ENCODE measurements at places on chromosomes 3 and 15.

DNA sequence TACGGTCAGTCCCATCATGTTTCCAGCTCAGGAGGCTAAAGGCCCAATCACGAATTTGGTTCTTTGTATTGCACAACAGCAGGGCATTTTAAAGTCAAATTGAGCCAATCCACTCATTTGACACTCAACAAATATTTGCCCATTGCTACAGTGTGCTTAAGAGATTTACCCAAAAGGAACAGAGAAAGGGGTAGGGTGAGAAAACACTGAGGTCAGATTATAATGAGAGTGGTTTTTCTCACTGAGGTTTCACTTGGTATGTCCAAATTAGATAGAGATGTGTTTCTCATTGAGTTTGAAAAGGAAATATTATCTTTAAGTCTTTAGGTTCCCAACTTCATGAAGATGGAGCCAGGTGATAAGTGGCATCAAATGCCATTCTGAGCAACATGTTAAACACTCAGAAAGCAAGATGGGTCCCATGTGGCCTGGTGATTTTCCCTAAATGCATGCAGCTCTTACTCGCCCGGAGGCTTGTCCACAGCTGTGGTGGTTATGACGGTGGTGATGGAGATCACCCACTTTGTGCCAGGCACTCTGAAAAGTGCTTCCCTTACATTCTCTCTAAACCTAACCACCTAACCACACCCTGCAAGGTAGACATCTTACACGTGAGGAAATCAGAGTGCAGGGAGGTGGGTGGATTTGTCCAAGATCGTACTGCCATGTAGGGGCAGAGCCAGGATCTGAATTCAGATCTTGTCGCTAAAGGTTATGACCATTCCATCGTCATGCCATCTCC, 31.2 kb upstream of the USP3 start:
- no peak for DNase-seq

DNA sequence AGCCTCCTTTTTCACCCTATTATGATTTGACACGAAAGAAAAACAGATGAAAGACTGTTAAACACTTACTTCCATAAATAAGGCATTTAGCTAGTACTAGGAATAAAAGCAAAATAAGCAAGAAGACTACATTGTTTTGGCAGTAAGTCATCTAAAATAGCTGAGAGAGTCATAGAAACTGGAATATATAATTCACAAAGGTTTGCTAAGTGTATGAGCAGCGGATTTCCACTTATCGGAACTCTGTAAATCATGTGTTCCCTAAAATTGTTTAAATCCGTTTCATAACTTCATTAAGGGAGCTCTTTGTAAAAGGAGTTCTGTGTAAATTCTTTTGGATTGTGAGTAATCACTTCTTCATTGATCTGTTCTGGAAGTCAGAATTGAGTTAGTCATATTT, 202.5 kb upstream of the CBLB start:
- DNase-seq = no peak

DNA sequence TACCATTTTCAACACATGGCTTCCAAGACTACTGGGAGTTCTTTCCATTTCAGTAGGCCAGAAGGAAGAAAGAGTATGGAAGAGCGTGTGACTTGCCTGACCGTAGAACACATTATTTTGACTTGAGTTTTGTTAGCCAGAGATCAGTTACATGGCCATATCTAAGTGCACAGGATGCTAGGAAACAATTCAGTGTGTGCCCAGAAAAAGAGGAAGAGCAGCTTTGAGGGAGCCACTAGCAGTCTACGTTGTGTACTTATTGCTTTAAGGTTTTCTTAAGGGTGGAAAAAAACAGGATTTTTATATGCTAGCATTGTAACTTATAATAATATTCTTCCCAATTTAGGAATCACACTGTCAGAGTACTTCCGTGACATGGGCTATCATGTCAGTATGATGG, 44.1 kb upstream of the GRAMD1C start:
- no peak for DNase-seq

DNA sequence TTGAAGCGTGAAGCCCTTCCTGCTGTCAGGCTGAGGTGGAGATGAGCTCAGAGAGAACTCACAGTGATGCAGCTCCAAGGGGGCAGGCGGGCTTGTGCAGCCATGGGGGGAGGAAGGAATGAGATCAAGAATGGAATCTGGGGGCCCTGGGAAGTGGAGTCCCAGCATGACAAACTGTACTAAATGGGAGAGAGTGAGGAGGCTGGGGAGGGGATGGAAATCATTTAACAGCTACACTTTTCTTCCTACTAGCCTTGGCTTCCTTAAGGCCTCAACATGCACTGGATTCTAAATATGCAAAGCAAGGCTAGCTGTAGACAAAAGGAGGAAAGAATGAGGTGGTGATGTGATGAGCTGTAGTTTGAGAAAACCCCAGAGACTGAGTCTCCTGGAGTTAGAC, 133.9 kb downstream of the EEFSEC start:
- DNase-seq = peak; percentile 25

GRCh38 chr15:62853114-62853840, 189.3 kb upstream of the TPM1 start:
- DNase-seq = no peak
